ENCODE measurements at places on chromosomes 1 and 21.

- DNase-seq, result no peak
Measured at GRCh38 chr21:44989537-44989886, 49.7 kb downstream of the SLX9 start.

- no peak for DNase-seq
Measured at GRCh38 chr1:235402457-235403200, 35.4 kb downstream of the TBCE start.

DNA sequence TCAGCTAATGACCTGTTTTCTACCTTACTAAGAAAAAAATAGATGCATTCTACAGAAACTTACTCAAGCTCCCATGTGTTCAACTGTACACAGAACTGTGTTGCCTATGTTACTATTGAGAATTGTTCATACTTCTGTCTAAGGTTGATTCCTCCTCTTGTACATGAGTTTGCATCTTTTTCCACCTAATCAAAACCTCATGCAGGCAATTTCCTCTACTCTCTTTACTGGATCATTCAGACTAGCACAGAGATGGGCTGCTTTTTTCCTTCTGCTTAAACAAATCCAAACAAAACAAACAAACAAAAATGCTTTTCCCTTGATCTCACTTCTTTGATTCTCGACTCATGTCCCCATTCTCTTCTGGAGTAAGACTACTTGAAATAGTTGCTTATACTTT lies 58.8 kb upstream of the PTGFR start:
- no peak for DNase-seq

DNA sequence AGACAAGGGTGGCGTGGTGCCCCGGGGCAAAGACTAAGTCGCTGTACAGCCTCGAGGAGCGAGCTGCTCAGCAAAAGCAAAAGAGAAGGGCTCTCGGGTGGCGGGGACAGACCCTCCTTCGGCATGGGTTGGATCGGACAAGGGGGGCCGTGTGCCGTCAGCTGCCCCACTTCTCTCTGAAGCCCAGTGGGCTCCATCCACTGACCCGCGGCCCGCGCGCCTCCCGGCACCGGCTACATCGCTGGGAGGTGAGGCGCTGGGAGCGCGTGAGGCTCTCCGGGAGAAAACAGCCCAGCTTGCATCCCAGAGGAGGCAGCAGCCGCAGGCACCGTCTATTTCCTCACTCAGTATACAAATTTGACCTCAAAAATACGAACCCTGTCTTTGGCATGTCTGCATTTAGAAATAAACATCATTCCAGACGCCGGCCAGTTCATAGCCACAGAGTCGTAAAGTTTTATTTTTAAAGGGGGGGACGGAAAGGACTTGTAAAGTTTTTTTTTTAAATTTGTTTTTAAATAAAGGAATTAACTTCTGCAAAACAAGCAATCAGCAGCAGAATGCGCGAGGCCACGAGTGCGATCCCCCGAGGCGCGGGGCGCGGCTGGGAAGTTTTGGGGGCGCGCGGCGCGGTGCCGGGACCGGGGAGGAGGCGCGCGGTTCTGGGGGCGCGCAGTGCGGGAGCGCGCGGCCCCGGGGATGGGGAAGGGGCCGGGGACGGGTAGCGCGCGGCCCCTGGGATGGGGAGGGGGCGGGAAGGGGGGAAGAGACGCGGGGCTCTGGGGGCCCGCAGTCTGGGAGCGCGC lies 689 bp upstream of the GPR137B start:
- DNase-seq, result no peak

DNA sequence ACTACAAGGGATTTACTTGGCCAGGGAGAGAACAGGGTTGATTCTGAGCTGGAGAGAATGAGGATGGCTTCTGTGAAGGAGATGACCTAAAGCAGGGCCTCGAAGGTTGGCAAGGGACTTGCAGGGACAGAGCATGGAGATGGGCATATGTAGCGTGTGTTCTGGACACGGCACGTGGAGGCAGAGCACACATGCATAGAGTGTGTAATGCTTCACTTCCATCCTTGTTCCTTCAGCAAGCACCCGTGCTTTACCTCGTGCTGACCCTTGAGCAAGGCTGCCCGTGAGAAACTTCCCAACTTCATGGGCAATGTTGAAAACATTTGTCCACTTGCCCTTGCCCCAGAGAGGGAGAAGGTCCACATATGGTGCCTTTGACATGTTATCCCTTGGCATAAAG lies 33.1 kb downstream of the NFIA start:
- DNase-seq, result no peak

DNA sequence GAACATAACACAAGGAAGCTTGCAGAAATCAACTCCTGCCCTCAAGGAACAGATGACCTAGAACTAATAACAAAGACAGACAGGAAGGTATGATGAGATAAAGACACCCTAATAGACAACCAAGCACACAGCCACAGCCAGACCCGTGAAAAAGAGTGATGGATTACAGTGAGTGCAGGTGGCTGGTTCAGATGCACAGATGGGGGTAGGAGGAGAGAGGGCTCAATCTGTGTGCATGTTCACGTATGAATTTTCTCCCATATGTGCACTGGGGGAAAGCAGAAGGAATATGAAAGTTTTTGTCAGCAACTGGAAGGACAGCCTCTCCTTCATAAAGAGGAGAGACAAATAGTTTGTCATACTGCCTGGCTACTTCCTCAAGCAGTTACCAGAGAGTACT lies 367.1 kb downstream of the PBX1 start:
- DNase-seq, result no peak

- DNase-seq, result no peak
Measured at GRCh38 chr1:157819896-157820295, at the start of gene FCRL1. TSS of gene FCRL1 (minus strand) at chr1:157820120. CDS start at chr1:157820037, 83 bp downstream.

DNA sequence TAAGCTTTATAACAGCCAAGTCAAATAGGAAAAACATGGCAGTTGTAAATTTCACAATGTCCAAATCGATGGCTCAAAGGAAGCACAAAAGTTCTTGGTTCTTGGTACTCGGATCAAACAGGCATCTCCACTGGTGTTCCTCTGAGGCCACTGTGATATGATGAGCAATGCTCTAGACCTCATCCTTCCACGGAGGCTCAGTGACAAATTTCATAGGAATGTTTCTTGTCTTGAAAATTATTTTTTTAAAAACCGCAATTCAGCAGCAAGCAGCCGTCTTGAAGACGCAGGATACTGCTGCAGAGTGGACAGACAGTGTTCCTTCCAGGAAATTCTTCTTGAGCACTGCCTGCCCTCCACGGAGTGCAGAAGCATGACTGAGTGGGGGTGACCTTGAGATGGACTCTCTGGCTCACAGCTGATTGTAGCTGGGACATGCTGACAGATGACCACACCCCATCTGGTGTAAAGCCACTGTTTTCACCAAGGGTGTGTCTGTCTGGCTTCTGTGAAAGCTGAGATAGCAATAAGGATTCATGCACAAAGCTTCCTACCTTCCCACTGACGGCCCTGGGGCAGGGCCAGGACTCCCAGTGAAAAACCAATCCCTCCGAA lies 61.9 kb downstream of the TIAM1 start:
- DNase-seq, result no peak

DNA sequence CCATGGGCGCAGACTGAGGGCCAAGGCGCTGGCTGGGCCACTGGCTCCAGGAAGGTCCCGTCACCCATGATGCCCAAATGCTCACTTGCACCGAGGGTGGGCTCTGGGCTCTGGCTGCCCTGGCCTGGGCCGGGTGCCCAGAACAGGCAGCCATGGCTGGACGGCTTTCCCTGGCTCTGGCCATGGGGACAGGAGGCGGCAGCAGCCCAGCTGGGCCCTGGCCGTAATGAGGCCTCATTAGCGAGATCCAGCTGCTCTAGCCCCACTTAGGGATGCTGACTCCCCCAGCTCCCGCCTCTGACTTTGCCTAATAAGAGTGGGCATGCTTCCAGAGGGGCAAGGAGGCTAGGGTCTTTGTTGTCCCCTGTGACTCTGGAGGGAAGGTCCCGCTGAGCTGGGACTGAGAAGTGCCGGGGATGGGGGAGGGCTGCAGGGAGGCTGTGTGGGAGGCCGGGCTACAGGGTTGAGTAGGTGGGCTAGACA lies 11.8 kb downstream of the SLC6A9 start:
- no peak for DNase-seq

- DNase-seq, result no peak
Measured at GRCh38 chr1:116508984-116509980, 61.5 kb downstream of the CD58 start.

DNA sequence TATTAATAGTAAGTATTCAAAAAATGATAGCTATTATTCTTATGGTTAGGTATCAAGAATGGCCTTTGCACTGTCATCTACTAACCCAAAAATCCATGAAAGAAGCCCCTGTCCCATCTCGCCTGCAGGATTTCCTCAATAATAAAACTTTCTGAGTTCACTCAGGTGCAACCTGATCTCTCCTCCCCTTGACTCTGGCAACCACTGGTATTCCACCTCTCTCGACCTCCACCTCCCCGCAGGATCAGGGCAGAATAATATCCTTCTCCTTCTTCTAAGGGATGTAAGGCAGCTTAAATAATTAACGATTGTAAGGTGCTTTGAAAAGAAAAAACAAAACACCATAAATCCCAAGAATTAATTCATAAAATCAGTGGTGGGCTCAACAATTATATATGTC lies 359.3 kb downstream of the PLPP3 start:
- DNase-seq, result no peak

- no peak for DNase-seq
Measured at GRCh38 chr1:198676253-198676652, 37.4 kb downstream of the PTPRC start.

DNA sequence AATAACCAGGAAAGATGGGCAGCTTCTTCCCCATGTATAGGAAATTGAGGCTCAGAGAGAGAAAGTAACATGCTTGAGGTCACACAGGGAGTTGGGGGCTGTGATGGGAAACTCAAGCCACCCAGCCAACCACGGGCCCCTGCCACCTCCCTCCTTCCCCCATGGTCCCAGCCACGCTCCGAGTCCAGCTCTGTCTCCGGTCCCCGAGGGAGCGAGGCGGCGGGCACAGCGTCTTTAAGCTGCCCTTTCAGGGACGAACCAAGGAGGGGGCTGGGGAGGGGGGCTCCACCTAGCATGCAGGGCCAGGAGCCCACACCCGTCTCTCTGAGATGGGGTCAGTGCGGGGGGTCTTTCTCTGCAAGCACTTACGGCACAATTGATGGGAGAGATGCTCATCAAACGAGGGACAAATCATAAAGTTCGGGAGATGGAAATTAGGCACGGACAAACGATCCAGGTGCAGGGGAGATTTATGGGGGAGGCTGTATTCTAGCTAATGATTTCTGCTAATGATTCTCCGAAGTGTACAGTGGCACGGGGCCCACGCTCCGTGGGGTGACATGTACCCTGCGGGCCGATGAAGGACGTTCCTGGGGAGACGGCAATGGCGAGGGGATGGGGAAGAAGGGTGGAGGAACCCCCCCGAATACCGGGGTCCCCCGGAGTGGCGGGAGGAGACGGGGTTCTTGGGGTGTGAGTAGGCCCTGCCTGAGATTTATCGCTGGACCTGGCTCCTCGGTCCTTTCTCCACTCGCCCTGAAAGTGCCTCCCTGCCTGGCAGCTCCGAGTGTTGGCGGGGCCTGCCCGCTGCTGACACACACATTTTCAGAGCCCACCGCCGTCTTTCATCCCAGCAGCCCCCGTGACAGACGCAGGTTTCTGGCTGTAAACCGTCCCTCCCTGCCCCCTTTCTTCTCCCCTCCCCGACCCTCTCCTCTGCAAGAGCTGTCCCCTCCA lies 31.2 kb upstream of the CASZ1 start:
- no peak for DNase-seq

DNA sequence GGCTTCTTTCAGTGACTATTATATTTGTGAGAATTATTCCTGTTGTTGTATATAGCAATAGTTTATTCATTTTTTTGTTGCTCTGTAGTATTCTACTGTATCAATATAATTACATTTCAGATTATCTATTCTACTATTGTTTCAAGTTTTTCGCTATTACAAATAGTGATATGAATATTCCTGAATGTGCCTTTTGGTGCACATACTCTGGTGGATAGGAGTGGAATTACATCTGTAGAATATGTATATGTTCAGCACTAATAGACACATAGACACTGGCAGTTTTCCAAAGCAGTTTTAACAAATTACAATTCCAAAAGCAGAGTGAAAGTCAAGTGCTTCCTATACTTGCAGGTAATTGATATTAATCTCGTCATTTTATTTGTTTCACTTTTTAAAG lies 696.2 kb upstream of the PRMT6 start:
- DNase-seq, result no peak

- no peak for DNase-seq
Measured at GRCh38 chr1:238892612-238893011, 493.8 kb upstream of the CHRM3 start.

- DNase-seq, result no peak
Measured at GRCh38 chr1:176315519-176316220, 108.6 kb upstream of the COP1 start.

GRCh38 chr21:43331962-43332828 lies 94.7 kb downstream of the SIK1 start:
- DNase-seq, result no peak

- DNase-seq, result no peak
Measured at GRCh38 chr1:183247931-183248330, 61.9 kb downstream of the LAMC2 start.

- no peak for DNase-seq
Measured at GRCh38 chr1:225919906-225920305, 4.1 kb downstream of the PYCR2 start.

- no peak for DNase-seq
Measured at GRCh38 chr1:182374101-182374834, 17.3 kb downstream of the GLUL start.

GRCh38 chr21:30447056-30447455 lies 7.0 kb downstream of the KRTAP15-1 start:
- DNase-seq, result no peak

- DNase-seq, result no peak
Measured at GRCh38 chr1:230270185-230270558, 156.0 kb downstream of the PGBD5 start.

DNA sequence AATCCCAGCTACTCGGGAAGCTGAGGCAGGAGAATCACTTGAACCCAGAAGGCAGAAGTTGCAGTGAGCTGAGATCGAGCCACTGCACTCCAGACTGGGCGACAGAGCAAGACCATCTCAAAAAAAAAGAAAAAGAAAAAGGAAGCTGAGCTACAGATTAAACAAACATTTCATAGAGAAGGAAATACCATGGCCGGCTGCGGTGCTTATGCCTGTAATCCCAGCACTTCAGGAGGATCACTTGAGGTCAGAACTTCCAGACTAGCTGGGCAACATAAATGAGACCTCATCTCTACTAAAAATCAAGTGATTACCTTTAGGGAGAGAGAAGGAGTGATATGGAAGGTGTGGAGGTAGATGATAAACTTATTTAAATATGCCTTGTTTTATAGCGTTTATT lies 14.0 kb upstream of the CFAP126 start:
- no peak for DNase-seq

GRCh38 chr1:91278754-91279153 lies 125.9 kb downstream of the HFM1 start:
- DNase-seq, result no peak

- no peak for DNase-seq
Measured at GRCh38 chr21:41836166-41837015, 42.8 kb downstream of the PRDM15 start.

Data from NCI-H1930 (cell line).